Liver (tissue), 10 donors: ENCODE measurements at places on chromosomes 6 and 20.

DNA sequence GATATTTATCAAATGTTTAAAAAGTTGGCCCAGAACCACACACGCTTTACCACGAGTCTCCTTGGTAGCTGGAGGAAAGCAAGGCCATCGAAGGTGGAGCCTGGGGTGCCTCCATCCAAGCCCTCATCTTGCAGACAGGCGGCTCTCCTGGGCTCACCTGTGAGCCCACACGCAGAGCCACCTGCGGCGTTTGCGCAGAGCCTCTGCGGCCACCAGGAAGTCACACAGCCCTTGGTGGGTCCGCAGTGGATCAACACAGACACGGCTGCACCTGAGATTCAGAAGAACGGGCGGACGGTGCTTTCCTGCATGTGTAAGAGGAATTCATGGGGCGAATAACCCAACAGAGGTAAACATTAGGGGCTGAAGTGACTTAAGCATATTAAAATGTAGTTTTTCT, 24.5 kb upstream of the SMOC2 start:
- peak; percentile 3 for DNase-seq

DNA sequence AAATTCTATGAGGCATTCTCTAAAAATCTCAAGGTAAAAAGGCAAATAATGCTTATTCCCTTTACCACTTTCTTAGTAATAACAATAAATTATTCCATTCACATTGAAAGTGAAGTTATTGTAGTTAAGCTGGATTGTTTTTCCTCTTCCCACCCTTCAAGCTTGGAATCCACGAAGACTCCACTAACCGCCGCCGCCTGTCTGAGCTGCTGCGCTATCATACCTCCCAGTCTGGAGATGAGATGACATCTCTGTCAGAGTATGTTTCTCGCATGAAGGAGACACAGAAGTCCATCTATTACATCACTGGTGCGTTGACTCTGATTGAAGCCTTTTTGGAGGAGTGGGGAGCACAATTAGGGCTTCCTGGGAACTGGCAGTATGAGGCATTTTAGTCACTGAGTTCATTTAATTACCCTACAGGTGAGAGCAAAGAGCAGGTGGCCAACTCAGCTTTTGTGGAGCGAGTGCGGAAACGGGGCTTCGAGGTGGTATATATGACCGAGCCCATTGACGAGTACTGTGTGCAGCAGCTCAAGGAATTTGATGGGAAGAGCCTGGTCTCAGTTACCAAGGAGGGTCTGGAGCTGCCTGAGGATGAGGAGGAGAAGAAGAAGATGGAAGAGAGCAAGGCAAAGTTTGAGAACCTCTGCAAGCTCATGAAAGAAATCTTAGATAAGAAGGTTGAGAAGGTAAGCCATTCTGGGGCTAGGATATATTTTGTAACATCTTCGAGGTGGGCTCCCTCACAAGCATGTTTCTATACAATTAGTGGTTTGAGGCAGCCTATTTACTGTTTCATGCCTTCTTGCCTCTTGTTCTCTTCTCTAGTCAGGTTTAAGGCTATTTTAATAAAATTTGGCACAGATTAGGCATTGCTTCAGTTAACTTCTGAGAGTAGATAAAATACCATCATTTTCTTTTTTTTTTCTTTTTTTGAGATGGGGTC, 4.9 kb downstream of the HSP90AB1 start:
- no peak for DNase-seq

GRCh38 chr6:21595285-21596144, 2.0 kb downstream of the SOX4 start:
- peak; percentile 39 for DNase-seq

GRCh38 chr6:19434065-19434464, 403.1 kb upstream of the ID4 start:
- DNase-seq: no peak

- no peak for DNase-seq
Observed at GRCh38 chr6:125612345-125612846, 137.0 kb upstream of the HEY2 start.

GRCh38 chr6:163320804-163321203, 93.7 kb upstream of the QKI start:
- no peak for DNase-seq

- no peak for DNase-seq
Observed at GRCh38 chr20:16351415-16351814, 221.8 kb downstream of the KIF16B start.

GRCh38 chr6:56231827-56232226, 15.6 kb downstream of the COL21A1 start:
- no peak for DNase-seq

DNA sequence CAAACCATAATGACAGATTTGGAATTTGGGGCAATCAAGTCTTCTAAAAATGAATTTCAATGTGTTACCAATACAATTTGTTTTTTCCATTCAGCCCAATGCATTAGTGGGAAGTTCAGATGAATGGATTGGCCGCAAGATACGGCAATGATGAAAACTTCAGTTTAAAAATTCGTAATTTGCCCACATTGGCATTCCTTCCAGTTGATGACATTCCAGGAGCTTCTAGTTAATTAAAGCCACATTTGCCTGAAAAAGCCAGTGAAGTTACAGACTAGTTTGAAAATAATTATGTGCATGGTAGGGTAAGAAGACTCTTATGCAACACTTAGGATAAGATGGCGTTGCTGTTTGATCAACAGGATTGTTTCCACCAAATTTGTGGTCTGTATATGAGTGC, 46.2 kb downstream of the NHLRC1 start:
- no peak for DNase-seq

- no peak for DNase-seq
Observed at GRCh38 chr6:3453413-3454272, 3.2 kb downstream of the SLC22A23 start.

- DNase-seq: no peak
Observed at GRCh38 chr6:85402071-85402470, 47.8 kb upstream of the NT5E start.

GRCh38 chr6:93139408-93140081, 279.8 kb downstream of the EPHA7 start:
- no peak for DNase-seq

DNA sequence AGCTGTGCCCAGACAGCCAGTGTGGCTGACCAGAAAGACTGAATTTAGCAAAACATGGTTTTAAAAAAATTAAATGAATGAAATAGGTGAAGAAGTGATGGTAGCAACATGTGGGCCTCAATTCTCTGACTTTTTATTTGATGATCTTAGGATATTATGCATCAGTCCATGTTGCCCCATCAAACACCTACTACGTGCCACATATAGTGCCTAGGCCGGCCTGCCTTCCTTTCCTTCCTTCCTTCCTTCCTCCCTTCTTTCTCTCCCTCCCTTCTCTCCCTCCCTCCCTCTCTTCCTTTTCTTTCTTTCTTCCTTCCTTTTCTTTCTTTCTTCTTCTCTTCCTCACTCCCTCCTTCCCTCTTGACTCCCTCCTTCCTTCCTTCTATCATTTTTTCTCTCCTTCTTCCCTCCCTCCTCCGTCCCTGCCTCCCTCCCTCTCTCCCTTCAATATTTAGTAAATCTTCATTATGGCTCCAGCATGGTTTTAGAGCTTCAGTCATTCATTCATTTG, 209.8 kb downstream of the TSHZ2 start:
- no peak for DNase-seq

DNA sequence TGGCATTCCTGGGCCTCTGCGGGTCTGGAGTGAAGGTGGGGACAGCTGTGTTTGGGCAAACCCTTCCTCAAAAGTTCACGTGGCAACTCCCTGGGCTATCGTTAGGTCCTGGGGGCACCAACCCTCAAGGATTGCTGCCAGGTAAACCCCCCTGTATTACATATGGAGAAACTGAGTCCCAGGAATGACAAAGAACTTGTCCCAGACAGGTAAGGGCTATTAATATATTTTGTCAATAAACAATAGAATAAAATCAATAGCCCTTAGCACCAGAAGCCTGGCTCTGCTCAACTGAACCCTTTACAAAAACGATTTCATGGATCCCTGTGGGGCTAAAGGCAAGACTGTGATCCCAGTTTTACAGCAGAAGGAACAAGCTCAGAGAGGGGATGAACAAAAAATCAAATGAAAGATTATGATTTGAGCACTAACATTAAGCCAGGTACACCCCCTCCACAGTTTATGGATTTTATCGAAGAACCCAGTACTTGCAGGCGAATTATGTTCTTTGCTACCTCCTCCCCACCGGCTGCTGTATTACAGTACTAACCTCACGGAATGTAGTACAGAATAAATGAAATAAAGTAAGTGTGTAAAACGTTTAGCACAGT, 2.7 kb downstream of the ID1 start:
- DNase-seq: no peak

DNA sequence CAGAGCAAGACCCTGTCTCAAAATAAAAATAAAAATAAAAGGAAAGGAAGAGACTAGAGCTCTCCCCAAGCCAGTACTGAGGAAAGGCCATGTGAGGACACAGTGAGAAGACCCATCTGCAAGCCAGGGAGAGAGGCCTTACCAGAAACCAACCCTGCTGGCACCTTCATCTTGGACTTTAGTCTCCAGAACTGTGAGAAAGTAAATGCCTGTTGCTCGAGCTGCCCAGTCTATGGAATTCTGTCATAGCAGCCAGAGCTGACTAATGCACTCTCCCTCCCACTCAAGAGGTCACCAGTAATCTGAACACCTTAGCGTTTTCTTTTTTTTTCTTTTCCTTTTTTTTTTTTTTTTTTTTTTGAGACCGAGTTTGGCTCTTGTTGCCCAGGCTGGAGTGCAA, 7.3 kb upstream of the PRPH2 start:
- no peak for DNase-seq
